ENCODE measurements at places on chromosomes 4 and X. TPM values are rescaled to one million over a fixed set of nuclear protein-coding genes. Genes with fewer than 3 reads are reported as not detected.

GRCh38 chrX:46912603-46913491 lies 626 bp downstream of the JADE3 start:
- no peak for DNase-seq

DNA sequence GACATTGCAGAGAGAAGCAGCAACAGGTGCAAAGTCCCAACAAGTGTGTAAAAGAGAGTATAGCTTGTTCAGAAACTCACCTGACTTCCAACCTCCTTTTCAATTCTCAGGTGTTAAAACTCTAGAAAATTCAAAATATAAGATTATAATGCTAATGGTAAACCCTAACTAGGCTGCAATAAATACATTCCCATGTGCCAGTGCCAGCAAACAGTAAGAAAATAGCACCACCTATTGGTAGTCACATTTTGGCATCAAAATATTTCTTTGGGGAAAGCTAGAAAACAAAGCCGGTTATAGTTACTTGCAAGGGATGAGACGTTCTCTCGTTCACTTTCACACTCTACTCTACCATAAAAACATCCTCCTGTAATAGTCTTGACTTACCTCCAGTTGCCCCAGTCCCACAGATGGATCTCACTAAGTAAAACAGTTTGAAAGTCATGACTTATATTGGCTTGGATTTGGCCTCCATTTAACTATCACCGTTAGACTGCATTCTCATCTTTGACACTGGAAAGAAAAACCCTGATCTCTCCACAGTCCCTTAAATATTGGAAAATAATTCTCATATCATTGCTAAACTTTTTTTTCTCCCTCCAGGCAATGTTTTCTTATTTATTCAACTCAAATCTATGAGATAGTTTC lies 9.6 kb downstream of the BMP3 start:
- no peak for DNase-seq

DNA sequence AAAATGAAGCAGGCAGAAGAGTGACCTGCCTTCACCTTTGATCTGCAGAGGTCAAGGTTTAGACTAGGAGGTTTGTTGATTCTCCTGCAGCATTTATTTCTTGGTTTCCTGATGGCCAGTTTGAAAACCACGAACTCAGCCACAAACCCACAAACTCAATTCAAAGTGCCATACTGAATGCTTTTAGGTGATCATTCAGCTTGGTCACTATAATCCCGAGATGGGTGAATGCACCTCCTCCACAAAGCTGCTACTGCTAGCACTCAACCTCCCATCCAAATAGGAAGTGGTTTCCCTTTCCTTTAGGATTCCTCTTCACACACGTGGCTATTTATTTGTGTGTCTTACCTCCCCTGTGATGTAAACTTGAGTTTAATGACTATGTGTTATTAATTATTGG lies 225.2 kb downstream of the MID1 start:
- DNase-seq = no peak

DNA sequence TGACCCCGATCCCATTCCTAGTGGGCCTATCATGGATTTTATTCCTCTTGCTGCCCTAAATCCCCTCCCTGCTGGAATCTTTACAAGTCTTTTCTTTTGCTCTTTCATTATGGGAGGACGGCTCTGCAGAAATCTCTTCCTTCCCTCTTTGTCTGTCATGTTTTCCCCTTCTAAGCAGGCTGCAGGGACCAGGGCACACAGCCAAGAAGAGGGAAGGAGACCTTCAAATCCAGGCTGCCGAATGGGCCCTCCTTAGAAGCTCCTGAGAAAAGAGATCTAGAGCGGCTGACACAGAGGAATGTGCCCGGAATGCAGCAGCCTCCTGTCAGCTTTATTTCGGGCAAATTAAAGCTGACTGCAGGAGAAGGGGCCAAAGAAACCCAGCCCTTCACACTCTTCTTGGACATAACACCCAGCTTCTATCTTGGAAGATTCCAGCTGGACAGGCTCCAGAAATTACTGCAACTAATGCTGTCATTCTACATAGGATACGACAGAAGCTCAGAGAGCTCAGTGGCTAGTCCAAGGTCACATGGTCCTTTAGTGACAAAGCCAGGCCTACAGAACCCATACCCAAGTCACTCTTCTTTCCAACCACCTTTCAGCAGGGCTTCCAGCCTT lies 187.8 kb upstream of the NHS start:
- no peak for DNase-seq

Gene KCNE5
- 6.6 TPM for polyA plus RNA-seq

Gene HS6ST2
- polyA plus RNA-seq = 23.1 TPM

DNA sequence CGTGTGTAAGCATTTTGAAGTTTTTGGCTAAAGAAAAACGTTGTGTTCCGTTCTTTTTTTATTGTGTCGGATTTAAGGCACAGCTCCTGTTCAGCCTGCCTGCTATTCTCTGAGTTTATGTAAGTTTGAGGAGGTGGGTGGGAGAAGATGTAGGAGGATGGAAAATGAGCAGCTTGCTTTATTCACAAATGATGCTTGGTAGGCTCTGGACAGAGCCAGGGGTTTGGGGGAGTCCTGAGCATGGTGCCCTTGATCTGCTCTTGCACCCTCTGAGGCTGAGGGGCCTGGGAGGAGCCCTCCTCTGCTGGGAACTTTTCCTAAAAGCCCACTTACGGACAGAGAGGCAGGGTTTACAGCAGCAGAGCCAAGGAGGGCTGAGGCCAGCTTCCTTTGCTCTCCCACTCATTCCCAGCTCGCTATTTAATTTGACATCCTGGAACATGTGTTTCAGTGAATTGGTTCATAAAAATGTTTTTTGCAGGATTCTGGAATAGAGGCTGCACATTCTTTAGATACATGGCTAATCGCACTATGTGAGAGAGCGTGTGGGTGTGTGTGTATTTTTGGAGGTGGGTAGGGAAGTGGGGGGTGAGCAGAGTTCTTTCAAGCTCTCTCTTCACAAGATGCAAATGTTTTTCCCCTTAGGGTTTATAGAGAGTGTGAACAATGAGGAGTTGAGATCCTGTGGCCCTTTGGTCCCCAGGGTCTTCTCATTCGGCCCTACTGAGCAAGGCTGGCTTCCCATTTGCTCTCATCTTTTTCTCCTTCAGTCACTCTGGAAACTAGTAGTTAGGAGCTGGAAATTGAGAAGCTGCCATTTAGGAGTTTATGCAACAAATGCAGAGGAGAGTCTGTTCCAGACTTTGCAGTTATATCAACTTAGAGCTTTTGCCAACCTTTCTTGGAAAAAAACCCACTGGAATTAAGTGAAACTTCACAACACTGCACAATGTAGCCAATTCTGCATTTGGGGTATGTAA lies 32.1 kb downstream of the TMEM131L start:
- DNase-seq = no peak

GRCh38 chr4:28886934-28887333 lies 1833.2 kb upstream of the PCDH7 start:
- no peak for DNase-seq

DNA sequence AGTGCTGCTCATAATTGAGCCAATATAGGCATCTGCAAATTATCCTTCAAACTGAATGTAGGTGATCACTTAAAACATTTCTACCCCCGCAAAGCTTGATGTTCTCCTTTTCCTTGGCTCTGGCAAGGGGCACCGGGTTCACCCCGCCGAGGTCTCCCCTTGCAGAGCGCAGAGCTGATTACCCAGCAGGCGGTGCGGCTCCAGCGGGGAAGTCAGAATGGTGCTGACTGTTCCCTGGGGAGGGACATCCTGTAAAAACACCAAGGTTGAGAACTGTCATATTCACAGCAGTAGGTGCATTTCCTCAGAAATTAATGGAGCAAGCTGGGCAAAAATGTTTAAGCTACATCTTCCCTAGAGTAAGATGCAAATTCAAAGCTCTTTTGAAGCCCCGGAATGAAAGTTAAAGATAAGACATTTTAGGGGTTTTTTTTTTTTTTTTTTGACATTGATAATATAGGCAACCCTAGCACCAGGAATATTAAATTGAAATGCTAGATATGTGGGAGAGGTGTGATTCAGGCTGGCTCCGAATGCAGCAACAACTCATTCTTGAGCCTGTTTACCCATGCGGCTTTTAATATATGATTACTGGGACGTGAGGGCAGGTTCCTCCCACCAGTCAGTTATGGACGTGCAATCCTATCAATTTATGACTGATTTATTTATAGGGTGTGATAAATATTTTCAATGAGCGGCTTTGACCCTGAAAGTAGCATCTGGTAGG lies 767.3 kb upstream of the TENM3 start:
- DNase-seq = no peak

DNA sequence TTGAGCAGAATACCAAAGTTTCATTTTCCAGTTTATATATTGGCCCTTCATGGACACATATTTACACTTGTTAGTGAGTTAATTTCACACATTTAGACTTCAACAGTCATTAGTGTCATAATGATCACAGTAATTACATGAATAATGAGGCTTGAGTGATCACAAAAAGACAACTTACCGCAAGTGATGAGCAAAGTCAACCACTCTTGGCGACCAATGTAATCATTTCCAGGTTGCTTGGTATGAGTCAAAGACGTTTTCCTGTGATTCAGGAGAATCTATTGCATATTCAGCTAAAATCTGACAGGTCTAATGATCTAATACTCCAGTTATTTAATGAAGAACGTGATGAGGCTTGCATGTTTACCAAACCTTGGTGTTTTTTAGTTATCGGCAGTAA lies 407.9 kb upstream of the TENM3 start:
- no peak for DNase-seq

Gene AFAP1
- polyA plus RNA-seq = 24.7 TPM

- DNase-seq = no peak
Measured at GRCh38 chrX:12378253-12378652, 240.0 kb downstream of the FRMPD4 start.

- no peak for DNase-seq
Measured at GRCh38 chrX:125544856-125545255, 225.2 kb downstream of the TEX13C start.

DNA sequence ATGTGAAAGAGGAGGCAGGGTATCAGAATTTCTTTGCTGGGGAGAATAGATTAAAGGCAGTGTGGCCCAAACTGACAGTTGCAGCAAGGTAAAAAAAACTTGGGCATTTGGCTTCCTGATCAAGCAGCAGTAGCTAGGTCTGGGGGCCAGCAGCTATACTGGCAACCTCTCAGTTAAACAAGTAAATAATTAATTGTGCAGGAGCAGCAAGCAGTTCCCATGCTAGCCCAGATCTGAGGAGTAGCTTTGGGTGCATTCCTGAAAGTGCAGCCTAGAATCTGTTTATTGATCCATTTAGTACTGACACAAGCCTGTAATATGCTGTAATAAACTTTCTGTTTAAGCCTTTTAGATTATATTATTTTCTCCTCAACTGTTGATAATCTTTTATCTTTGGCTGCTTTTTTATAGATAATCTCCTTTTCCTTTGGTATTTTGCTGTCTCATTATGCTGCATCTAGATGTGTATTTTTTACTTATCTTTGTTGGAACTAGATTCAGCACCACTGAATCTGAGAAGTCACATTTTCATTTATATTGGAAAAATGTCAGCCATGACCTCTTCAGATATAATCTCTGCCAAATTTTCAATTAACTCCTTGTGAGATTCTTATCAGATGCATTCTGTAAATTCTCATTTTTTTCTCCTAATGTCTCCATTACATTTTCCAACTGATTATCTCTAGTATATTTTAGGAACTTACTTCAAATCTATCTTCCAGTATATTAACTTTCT lies 276.3 kb downstream of the STPG2 start:
- no peak for DNase-seq

- DNase-seq = no peak
Measured at GRCh38 chr4:154616731-154617130, 4.3 kb upstream of the FGG start.

DNA sequence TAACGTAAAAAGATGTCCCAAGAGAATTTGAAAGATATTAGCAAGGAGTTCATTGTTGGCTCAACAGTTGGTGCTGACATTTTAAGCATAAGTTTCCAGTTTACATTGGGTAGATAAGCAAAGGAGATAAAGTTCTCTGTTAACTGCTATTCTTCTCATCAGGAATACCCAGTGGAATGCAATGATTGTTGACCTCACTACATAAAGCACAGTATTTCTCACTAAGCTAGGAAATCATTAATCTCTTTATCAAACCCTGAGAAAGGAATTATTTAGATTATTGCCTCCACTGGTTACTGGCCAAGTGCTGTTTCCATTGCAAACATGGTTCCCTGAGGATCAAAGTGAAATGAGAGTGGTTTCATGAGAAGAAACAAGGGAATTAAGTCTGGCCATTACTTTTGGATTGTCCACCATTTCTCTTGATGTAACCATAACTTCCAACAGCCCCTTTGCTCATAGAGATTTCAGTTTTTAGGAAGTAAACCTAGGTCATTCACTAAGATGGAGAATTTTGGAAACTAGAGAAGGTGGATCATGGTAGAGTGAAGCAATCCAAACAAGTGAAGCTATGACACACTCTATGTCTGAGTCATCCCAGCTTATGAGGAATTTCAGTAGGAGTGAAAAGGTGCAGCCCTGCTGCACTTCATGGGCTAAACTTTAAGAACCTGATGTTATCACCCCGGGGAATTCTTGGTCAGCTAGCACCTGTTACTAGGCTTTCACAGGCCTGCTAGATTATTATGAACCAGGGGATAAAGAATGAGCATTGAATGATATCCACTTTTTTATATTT lies 163.4 kb downstream of the AREG start:
- DNase-seq = no peak

- DNase-seq = no peak
Measured at GRCh38 chrX:11151799-11152559, 40.8 kb downstream of the HCCS start.

All from left renal cortex interstitium (tissue), 4 donors.